Lung (tissue), 17 donors: ENCODE measurements at places on chromosomes 5 and 9. TPM values are rescaled to one million over a fixed set of nuclear protein-coding genes. Genes with fewer than 3 reads are reported as not detected.

DNA sequence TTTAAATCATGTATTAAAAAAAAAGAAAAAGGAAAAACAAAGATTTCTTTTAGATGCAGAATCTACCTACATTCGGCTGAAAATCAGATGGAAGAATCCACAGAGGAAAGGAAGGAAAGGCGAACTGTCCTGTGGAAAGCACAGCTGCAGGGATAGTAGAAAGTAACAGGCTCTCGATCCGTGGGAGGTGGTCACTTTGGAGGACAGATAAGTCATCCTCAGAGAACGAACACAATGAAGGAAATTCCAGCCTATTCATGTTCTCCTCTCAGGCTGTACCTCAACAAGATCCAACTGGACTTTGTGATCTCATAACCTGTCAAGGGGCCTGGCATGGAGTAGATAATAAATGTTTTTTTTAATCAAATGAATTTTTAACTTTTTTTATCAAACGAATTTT lies 72.8 kb downstream of the NR6A1 start:
- no peak for DNase-seq

- peak; percentile 32 for DNase-seq
Observed at GRCh38 chr5:172178301-172178987, 9.6 kb downstream of the STK10 start.

DNA sequence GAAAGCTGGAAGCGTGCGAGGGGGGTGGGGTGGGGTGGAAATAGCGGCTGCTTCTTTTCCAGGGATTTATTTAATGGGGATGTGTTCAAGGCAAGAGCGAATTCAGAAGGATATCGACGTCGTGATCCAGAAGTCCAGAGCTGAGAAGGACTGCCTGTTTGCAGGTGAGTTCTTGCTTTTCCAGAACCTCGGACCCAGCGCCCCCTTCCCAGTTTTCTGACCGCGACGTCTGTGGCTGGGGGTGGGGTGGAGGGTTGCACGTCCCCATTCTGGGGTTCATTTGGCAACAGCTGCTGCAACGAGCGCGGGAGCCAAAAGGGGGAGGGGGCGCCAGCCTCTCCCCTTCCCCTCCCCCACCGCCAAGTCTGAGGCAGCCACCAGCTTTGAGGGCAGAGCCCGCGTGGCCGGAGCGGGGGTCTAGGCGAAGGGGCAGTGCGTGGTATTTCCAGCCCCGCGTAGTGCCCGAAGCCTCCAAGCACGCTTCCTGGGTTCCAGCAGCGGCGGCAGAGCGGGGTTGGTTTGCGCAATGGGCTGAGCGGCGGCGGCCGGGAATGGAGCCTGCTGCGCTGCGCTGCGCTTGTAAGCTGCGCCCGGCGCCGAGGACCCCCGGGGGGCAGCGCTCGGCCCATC lies 701 bp downstream of the PARP8 start:
- DNase-seq = peak; percentile 77

- no peak for DNase-seq
Observed at GRCh38 chr5:137370096-137371071, 128.7 kb downstream of the SPOCK1 start.

DNA sequence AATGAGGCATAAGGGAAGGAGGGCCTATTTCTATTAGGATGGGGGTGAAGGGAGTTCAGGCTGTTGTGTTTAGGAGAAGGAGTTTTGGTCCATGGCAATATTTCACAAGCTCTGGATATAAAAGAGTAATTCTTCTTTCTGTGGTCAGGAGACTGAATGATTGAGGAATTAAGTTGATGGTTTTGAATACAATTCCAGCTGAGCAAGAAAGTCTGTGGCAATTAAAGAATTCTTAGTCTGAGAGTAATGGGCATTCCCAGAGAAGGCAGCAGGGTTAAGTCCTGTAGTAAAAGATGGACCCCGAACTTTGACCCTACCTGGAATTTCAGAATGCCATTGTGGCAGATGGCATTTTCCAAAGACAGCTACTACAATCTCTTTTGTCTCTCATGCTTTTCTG lies 202.6 kb downstream of the TLE4 start:
- DNase-seq = no peak

DNA sequence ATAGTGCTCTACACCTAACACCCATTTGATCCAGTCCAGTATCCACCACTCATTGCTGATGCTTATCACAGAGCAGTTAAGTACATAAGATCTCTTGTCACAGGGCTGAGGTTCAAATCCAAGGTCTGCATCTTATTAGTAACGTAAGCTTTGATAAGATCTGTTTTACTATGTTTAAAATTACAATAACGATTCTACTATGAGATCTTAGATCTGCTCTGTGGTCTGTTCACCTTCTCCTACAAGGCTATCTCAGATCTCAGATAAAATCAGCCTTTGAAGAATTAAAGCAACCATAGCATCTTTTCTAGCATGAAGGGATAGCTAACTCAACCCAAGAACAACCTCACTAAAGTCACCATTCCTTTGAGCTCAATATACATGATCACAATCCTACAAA lies 431.0 kb upstream of the RORB start:
- DNase-seq = no peak

Gene GGTA1
- total RNA-seq = 6.3 TPM

- DNase-seq = peak; percentile 36
Observed at GRCh38 chr9:96453625-96454024, 3.7 kb downstream of the HABP4 start.

DNA sequence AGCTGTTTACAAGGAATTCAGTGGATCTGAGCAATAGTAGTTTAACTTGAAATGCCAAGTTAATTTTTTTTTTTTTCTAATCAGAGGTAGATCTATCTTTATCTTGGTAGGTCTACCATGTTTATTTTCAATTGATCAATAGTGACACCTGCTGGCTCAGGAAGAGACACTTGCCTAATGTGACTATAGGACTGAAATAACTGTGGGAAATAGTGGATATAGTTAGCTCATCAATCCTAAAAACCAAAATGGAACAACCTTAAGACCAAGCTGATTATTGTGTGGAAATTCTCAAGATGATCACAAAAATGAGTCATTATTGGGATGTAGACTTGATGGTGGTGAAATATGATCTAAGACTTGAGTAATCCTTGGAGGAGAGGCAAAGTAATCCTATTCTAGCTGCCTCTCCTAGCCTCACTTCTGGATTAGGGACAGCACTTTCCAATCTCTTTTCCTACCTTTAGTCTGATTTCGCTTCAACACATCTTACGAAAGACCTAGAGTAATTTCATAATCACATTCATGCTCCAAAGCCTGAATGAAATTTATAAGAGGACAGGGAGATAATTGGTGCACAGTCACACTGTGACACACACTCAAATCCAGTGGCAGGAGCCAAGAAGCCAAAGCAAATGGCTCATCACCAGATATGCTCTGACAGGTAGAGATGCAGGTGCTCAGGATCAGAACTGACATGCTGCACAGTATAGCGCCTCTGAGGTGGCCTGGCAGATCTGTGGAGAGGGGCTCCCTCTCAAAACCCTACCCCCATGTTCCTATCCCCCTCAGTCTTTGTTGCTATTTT lies 156.3 kb downstream of the HMHB1 start:
- peak; percentile 60 for DNase-seq

Gene TEK
- 76.1 TPM for total RNA-seq

Gene HTR4
- 0.18 TPM for total RNA-seq

DNA sequence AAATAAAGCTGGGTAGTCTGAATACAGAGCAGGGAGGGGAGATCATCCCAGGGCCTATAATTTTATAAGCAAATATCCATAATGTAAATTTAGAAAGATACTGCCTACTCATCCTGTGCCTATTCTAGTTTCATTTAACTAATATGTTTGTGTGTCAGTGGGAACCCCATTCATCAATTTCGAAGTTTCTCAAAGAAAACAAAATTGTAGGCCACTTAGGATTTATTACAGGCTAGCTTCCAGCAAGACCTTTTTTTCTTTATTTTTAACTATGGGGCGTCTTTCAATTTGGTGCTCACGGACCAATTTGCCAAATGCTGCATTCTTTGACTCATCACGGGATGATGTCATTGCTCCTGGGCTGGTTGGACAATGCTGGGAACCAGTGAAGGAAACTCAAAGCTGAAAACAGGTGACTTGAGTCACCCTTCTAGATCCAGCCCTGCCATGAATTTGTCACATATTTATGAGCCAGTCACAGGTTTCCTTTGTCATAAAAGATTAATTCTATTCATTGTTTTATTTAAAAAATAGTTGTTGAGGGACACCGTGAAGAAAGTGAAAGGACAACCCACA lies 13.4 kb downstream of the PCSK5 start:
- no peak for DNase-seq

Gene HNRNPH1
- total RNA-seq = 422 TPM

DNA sequence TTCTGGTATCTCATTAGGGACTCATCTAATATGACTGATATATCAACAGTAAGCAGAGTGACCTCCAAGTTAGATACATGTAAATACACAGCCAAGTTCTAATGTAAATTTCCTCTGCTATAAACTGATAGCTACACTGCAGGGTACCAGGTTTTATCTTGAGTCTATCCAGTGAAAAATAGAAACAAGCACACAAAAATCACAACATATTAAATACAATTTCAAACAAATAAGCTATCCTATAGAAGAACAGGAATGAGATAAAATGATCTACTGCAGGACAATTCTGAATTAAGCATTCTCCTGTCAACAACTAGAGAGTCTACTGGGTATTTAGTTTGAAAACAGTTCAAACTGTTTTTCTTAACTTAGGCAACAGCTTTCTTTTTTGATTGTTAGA lies 42.7 kb downstream of the NR3C1 start:
- no peak for DNase-seq

Gene PPP3R2
- total RNA-seq = not detected

DNA sequence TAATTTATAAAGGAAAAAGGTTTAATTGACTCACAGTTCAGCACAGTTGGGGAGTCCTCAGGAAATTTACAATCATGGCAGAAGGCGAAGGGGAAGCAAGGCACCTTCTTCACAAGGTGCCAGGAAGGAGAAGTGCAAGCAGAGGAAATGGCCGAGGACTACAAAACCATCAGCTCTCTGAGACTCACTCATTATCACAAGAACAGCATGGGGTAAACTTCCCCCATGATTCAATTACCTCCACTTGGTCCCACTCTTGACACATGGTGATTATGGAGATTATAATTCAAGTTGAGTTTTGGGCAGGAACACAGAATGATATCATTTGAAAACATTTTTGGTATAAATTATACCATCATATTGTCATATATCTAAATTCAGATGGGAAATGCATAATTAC lies 934.7 kb downstream of the CDH12 start:
- DNase-seq = no peak

- peak; percentile 22 for DNase-seq
Observed at GRCh38 chr5:68872088-68872839, 221.6 kb upstream of the SLC30A5 start.

Gene CLIC3
- total RNA-seq = 72.0 TPM

Gene RORB
- 3.9 TPM for total RNA-seq

Gene RASEF
- 23.6 TPM for total RNA-seq

DNA sequence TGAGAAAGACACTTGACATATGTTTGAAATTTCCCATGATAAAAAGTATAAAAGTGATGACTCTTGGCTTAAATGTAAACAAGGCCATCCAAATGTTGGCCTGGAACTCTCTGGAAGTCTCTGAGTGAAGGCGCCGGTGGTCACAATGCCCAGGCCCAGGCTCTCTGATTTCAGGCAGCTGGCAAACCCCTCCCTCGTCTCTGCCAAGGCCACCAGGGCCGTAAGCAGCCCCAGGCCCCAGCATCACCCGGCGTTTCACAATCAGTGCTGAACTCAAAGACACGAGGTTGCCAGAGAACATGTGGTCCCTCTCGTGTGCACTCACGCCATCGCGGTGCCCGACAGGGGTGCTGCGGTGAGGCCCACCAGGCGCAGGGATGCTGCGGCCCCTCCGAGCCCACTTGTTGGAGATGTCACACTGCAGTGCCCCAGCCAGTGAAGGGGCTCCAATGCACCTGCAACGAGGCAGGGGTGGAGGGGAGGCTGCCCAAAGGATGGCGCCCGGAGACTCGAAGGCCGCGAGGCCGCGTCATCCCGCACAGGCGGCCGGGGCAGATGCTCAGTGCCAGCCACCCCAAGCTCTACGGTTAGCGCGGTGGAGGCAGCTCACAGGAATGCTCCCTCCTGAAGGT lies 15.0 kb downstream of the LPCAT1 start:
- DNase-seq = peak; percentile 49

Gene TMEM215
- total RNA-seq = not detected

DNA sequence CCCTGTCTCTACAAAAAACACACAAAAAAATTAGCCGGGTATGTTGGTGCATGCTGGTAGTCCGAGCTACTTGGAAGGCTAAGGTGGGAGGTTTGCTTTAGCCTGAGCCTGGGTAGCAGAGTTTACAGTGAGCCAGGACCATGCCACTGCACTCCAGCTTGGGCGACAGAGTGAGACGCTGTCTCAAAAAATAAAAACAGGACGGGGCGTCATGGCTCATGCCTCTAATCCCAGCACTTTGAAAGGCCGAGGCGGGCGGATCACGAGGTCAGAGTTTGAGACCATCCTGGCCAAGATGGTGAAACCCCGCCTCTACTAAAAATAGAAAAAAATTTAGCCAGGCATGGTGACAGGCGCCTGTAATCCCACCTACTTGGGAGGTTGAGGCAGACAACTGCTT lies 40.3 kb downstream of the UBE2D2 start:
- no peak for DNase-seq

DNA sequence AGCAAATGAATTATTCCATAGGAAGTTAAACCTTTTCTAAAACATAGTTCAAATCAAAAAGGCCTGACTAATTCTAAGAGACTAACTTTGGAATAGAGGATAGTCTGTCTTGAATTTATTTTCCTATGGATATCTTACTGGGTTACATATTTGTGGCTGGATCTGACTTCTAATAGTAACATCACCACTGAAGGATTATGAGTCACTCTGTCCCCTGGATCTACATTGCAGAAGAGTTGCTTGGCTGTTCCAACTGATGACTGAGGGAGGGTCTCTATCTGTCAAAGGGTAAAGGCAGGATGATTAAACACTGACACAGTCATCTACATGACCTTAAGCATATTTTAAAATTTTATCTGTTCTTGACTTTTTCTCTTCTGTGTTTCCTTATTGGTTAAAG lies 119.6 kb upstream of the FST start:
- no peak for DNase-seq

Gene KIF20A
- total RNA-seq = 8.0 TPM

Gene PCDHAC2
- 5.2 TPM for total RNA-seq

GRCh38 chr5:97528941-97529340 lies 345.9 kb upstream of the RIOK2 start:
- DNase-seq = peak; percentile 42

Gene SPATA31C1
- total RNA-seq = not detected

- no peak for DNase-seq
Observed at GRCh38 chr9:129038109-129038852, 1.9 kb downstream of the MIGA2 start.

GRCh38 chr5:175819090-175819425 lies 52.3 kb upstream of the CPLX2 start:
- no peak for DNase-seq

GRCh38 chr9:113901221-113901688 lies 25.1 kb downstream of the ZNF618 start:
- peak; percentile 48 for DNase-seq
